Cerebellar nuclear complex (tissue), 1 donor: ENCODE measurements at places on chromosomes 1 and 21.

GRCh38 chr1:173502104-173502503, 25.0 kb downstream of the PRDX6 start:
- no peak for DNase-seq

DNA sequence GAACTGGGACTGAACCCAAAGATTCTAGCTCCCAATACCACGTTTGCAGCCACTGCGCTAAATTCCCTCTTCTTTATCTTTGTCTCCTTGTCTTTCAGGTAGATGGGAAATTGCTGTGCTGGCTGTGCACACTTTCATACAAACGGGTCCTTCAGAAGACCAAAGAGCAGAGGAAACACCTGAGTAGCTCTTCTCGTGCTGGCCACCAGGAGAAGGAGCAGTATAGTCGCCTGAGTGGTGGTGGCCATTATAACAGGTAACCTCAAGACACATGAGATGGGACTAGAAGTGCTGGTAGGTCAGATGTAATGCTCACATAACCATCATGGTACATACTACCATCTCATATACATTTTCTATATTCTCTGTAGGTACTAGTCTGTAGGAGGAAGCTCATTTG, 18.8 kb downstream of the FAM76A start:
- no peak for DNase-seq

DNA sequence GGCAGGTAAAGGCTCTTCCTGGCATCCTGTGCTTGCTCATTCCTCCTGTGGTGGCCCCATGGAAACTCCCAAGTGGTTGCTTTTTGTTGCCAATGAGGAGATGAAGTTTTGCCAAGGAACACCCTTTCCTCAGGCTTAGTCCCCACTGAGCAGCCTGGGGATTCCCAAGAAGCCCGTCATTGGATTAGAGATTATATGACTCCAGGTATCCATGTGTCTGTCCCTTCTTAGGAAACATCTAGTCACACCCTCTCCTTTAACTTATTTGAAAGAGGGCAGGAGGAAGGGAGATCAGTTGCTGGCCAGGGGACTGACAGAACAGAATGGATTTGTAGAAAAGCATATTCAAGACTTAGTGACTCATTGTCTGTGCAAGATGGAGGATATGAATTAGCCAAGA, 3.8 kb upstream of the LCE3A start:
- no peak for DNase-seq

- DNase-seq: no peak
These were observed 96.7 kb downstream of the PTPRU start for GRCh38 chr1:29333008-29333407.
